ENCODE measurements at places on chromosomes 1 and 21.

DNA sequence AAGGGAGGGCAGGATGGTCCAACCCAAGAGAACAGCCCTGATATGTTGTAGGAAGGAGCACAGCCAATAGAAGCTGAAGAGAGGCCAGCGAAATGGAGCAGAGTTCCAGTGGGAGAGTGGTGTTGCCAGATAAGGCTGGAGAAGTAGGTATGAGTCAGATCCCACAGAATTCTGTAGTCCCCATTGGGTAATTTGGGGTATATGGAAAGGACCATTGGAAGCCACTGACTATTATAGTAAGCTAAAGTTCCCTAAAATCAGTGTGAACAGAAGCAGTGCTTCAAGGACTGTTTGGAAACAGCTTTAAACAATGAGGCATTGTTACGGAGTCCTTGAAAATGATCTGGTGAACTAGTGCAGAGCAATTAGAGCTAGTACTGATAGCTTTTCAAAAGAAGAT is 63.0 kb downstream of the DISP1 start:
- DNase-seq = no peak

DNA sequence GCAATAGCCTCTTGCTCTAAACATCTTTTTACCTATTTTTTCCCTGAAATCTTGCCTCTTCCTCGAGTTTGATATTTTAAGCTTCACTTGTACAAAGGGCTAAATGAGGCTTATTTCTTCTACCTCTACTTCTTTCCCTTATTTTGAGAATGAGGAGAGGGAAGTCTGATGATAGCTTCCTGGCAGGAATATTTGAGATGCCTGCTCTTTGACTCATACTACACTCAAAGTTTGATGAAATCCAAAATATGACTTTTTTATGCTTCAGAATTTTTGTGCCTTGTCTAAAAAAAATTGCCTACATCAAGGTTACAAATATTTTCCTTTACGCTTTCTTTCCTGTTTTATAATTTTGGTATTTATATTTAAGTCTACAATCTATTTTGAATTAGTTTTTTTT is 624.4 kb upstream of the PLXNA2 start:
- no peak for DNase-seq

- DNase-seq = no peak
Observed at GRCh38 chr1:119046785-119047438, 58.8 kb upstream of the TBX15 start.

DNA sequence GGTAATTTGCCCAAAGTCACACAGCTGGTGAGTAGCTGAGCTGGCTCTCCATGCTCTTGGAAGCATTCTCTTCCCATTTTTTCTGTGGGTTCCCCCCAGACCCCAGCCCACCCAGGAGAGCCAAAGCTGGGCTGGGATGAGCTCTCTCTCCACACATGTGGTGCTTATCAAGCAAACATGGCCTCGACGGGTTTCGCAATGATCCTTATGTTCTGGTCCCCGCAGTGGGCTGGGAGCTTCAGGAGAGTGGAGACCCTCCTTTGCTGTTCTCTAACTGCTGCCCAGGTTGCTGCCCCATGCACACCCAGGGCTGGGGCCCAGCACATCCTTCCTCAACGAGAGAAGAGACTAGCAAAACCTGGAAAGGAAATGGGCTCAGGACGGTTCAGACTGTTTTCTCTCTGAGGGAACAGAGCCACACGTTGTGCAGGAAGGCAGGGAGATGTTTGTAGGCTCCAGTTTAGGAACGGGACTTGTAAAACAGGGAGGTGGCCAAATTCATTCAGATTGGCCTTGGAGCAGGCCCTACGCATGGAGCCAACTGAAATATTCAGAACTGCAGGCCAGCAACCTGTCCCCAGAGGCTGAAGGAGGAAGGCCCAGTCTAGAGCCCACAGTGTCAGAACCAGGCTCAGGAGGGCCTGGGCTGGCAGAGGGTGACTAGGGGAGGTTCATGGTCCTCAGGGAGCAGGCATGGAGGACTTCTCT is 27.2 kb upstream of the CSF1 start:
- no peak for DNase-seq

- no peak for DNase-seq
Observed at GRCh38 chr1:194297094-194297493, 1110.7 kb upstream of the B3GALT2 start.
